ENCODE measurements at places on chromosomes 11 and 22.
A peak's percentile ranks its signal among the peaks of the same experiment; 100 is the strongest.

GRCh38 chr11:70343636-70344035, 54.7 kb upstream of the CTTN start:
- H3K36me3 ChIP-seq: peaks cover 24% of the 10 kb centered on the region
- no peak overlapping the region for H3K27ac ChIP-seq
- no peaks in the 10 kb centered on the region for H3K27me3 ChIP-seq
- DNase-seq: no peak
- H3K4me3 ChIP-seq: no peak overlapping the region

GRCh38 chr11:8252388-8252787, 11.3 kb downstream of the LMO1 start:
- no peak overlapping the region for H3K27ac ChIP-seq
- DNase-seq: no peak
- H3K4me3 ChIP-seq: no peak overlapping the region
- no peaks in the 10 kb centered on the region for H3K4me1 ChIP-seq

DNA sequence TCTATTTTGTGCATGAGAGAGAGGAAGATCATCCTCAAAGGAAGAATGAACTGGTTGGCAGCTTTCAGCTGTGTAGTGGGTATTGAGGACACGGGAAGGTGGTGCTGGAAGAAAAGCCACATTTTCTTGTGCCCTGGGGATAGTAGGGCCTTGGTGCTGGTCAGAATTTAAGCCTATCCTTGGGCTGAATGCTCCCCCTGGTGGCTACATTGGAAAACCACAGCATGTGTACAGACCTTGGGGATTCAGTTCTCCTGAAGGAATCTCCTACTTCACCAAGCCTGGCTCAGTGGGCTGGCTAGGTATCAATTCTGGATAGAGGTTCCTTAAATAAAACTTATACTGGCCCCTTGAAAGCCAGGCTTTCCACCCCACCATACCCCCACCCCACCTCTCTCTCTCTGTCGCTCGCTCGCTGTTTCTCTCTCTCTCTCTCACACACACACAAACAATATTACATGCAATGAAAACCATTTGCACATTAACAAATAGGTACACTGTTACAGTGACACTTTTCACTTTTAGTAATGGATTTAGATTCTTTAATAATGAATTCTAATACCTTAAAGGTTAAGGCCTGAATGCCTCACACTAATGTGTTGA, 2.8 kb upstream of the OR51M1 start:
- H3K4me3 ChIP-seq: no peak overlapping the region
- no peaks in the 10 kb centered on the region for H3K4me1 ChIP-seq
- no peaks in the 10 kb centered on the region for H3K36me3 ChIP-seq
- no peak overlapping the region for H3K27ac ChIP-seq
- DNase-seq: peak; percentile 45
- no peaks in the 10 kb centered on the region for H3K27me3 ChIP-seq

- H3K27me3 ChIP-seq: no peaks in the 10 kb centered on the region
- no peak for DNase-seq
- peaks cover 25% of the 10 kb centered on the region for H3K4me1 ChIP-seq
- H3K27ac ChIP-seq: no peak overlapping the region
- no peak overlapping the region for H3K4me3 ChIP-seq
Observed at GRCh38 chr11:63920126-63920938, 3.4 kb upstream of the RCOR2 start.

DNA sequence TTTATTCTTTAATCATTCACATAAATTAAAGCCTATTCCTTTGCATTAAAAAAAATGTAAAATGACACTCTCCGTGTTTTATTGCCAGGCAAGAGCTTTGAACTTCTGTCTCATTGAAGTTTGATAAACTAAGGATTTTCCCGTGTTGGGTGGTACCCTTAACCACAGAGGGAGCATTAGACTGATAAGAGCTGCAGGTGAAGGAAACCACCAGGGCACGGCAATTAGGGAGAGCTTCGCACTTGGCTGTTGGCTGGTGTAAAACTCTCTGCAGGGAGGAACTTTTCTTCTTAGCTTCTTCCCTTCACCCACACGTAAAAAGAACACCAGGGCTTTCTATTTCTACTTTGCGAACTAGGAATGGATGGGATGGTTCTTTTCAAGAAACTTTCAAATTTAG, 47.0 kb downstream of the CSTPP1 start:
- no peaks in the 10 kb centered on the region for H3K36me3 ChIP-seq
- DNase-seq: no peak
- no peak overlapping the region for H3K27ac ChIP-seq
- H3K27me3 ChIP-seq: no peaks in the 10 kb centered on the region
- H3K4me1 ChIP-seq: peaks cover 7% of the 10 kb centered on the region

DNA sequence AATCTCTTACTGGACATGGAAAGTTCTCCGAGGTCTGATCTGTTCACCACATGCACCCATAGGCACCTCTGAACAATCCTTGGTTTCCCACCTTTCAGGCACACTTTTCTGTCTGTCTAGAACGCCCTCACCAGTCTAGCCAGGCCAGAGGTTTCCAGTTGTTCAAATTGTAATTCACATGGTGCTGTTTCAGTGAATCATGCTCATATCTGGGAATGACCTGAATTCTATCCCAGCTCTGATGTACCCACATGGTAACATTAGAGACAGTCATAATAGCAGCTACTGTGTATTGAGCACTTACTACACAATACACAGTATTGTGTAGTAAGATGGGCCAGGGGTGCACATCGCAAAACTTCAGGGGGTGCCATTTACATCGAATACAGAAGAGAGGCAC, 138.2 kb downstream of the COMMD9 start:
- peaks cover 22% of the 10 kb centered on the region for H3K4me1 ChIP-seq
- no peak overlapping the region for H3K4me3 ChIP-seq
- no peaks in the 10 kb centered on the region for H3K27me3 ChIP-seq
- no peaks in the 10 kb centered on the region for H3K36me3 ChIP-seq
- no peak for DNase-seq

- no peaks in the 10 kb centered on the region for H3K27me3 ChIP-seq
- H3K36me3 ChIP-seq: no peaks in the 10 kb centered on the region
- DNase-seq: no peak
- no peak overlapping the region for H3K27ac ChIP-seq
Observed at GRCh38 chr22:37230673-37231405, 13.2 kb downstream of the RAC2 start.

DNA sequence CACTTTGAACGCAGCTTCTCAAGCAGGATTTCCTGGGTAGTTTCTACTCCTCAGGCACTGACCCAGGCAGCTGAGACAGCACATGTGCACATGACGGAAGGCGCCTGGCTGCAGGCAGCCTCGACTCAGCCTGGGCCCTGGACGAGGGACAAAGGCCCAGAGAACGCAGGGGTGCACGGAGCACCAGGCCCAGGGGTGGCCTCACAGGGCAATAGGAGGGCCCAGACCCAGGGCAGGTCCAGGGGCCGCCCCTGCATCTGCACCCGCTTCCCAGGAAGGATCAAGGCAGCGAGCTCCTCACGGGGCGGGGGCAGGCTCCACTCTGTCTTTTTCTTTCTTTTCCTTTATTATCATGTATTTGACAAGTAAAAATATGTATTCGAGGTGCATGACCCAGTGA, 208.4 kb downstream of the BRD1 start:
- H3K4me1 ChIP-seq: no peaks in the 10 kb centered on the region
- DNase-seq: no peak
- H3K27me3 ChIP-seq: no peaks in the 10 kb centered on the region
- H3K27ac ChIP-seq: no peak overlapping the region
- H3K36me3 ChIP-seq: no peaks in the 10 kb centered on the region

- H3K4me1 ChIP-seq: peaks cover 21% of the 10 kb centered on the region
- H3K27ac ChIP-seq: no peak overlapping the region
- H3K4me3 ChIP-seq: no peak overlapping the region
- no peak for DNase-seq
- no peaks in the 10 kb centered on the region for H3K27me3 ChIP-seq
Observed at GRCh38 chr11:46524201-46524770, 69.5 kb downstream of the AMBRA1 start.

- H3K36me3 ChIP-seq: no peaks in the 10 kb centered on the region
- no peak overlapping the region for H3K27ac ChIP-seq
- no peak for DNase-seq
- H3K4me1 ChIP-seq: peaks cover 33% of the 10 kb centered on the region
Observed at GRCh38 chr11:117070016-117070415, 28.2 kb downstream of the SIK3 start.

DNA sequence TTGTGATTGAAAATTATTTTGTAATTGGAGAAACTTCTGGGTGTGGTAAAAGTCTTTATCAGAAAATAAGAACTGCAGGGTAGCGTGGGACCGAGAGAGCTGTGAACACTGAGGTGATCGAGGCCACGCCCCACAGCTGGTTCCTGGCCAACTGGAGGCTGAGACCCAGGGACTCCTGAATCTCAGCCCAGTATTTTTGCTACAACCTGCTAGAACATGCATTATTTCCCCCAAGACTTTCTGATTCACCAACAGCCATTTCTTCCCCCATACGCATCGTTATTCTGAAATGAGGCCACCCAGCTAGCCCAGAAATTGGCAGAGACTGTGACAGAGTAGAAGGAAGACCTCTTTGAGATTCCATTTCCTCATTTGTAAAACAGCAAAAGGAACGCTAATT, 3.4 kb upstream of the FGF19 start:
- no peaks in the 10 kb centered on the region for H3K36me3 ChIP-seq
- H3K4me1 ChIP-seq: no peaks in the 10 kb centered on the region
